NCI-H226 (cell line): ENCODE measurements at places on chromosomes 4 and X.

GRCh38 chrX:68930542-68931317, 101.9 kb downstream of the EFNB1 start:
- DNase-seq: no peak

- DNase-seq: no peak
Observed at GRCh38 chrX:39475372-39475771, 622.4 kb downstream of the BCOR start.

- no peak for DNase-seq
Observed at GRCh38 chr4:3651267-3651845, 114.8 kb upstream of the ADRA2C start.

- no peak for DNase-seq
Observed at GRCh38 chr4:178448372-178449035, 1006.3 kb upstream of the AGA start.

DNA sequence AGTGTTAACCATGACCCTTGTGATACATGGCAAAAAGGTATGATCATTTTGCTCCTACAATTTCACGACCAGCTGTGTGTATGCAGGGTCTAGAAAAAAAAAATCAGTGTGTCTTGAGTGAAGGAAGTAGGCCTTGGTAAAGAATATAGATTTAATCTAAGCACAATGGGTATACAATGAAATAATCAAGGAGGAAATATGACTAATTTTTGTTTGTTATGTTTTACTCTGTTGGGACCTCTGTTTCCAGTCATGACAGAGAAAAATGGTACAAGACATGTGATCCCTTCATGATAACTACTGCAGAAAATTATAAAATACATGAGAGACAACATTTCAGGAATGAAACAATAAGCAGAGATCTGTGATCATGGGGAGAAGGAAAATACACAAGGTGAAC, 835.5 kb downstream of the PDHA2 start:
- no peak for DNase-seq

DNA sequence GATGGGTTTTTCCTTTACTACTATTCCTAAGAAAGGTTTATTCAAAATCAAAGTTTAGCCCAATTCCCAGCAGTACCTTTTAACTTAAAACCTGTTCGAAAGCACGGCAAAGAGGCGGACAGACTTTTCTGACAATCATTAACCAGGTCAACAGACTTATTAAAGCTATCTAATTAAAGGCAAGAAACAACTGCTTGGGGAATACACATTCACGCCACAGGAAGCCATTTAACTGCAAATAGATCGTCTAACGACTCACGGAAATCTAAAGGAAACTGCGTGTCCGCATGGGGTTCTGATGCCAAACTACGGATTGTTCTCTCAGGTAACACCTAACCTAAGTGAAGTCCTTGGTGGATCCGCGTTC, 663 bp upstream of the USP53 start:
- no peak for DNase-seq

DNA sequence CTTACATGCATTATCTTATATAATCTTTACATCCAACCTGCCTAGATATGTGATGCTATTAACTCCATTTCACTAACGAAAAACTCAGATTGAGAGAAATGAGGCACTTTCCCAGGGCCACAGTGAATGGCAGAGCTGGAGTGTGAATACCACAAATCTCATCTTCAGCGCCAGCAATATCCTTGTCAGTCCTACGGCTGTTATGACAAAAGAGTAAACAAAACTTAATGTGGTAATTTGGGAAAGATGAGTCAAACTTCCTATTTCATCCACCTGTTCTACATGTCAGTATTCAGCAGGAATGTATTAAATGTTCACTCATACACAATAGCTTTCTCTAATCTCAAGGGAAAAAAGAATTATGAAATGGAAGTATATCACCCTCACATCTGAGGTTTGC, 56.9 kb downstream of the FAT1 start:
- DNase-seq: no peak

- DNase-seq: no peak
Observed at GRCh38 chr4:185718578-185719499, 93.2 kb downstream of the SORBS2 start.
